Mammary microvascular endothelial cell (primary cell): ENCODE measurements at places on chromosomes 6 and 20. TPM values are rescaled to one million over a fixed set of nuclear protein-coding genes. Genes with fewer than 3 reads are reported as not detected.

The C6orf136 gene
- 7.7 and 8.0 TPM in 2 replicates for total RNA-seq

The BCLAF1 gene
- 60.2 and 68.4 TPM in 2 replicates for total RNA-seq

The SPATA25 gene
- total RNA-seq = 1.3 TPM in 1 of 2 replicates, not detected in the other

The DPPA5 gene
- not detected in 2 replicates for total RNA-seq

The C20orf204 gene
- 0.44 and 0.73 TPM in 2 replicates for total RNA-seq

The METTL24 gene
- total RNA-seq = not detected in 2 replicates

The CLVS2 gene
- total RNA-seq = not detected in 2 replicates

The CST1 gene
- total RNA-seq = 0.80 and 1.3 TPM in 2 replicates

The TRAM2 gene
- 61.4 and 62.4 TPM in 2 replicates for total RNA-seq

The CST4 gene
- 0.25 TPM in 1 of 2 replicates, not detected in the other for total RNA-seq

The SIRPB1 gene
- total RNA-seq = 0.80 TPM in 1 of 2 replicates, not detected in the other

The LAMP5 gene
- 0.30 TPM in 1 of 2 replicates, not detected in the other for total RNA-seq

The C20orf202 gene
- not detected in 2 replicates for total RNA-seq

The LPA gene
- total RNA-seq = not detected in 2 replicates
